ENCODE measurements at places on chromosomes 3 and 15.

DNA sequence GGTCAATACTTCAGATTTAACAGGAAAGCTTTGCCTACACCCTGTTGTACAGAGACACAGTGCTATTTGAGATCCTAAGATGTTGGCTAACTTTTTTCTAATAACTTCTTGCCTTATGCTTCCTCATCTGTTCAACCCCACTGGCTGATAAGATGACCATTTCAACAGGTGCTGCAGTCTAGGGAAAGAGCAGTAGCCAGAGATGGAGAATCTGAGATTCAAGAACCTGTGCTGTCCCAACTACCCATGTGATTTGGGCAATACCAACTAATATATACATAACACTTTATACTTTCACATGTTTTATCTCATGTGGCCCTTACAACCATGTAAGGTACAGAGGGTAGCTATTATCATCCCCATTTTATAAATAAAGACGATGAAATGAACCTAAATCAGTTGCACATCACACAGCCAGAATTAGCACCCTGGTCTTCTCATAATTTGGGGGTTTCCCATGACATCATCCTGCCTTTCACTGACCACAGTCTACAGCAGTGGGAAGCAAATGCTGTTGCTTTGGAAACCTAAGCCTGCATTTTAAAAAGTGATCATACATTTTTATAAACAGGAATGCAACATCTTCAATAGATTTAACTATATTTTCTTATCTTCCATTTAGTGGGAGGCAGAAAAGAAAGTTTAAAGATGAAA, 9.7 kb downstream of the TTC23 start:
- DNase-seq = no peak

GRCh38 chr15:29043736-29044502, 158.1 kb downstream of the APBA2 start:
- peak; percentile 42 for DNase-seq

GRCh38 chr3:185069037-185070030, 83.5 kb downstream of the C3orf70 start:
- DNase-seq = no peak

DNA sequence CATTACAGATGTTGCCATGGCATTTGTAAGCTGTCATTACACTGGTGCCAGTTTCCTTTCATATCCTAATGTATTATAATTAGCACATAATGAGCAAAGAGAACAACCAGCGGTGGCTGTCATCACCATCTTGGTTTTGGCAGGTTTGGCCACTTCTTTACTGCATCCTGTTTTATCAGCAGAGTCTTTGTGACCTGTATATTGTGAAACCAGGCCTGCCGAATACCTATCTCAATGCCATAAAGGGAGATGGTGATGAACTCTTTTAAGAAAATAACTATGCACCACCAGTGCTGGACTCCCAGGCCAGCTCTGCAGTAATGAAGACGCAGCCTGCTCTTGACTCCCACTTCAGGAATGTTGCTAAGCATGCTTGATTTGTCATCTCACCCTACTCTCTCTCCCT, 458.1 kb upstream of the NR2F2 start:
- no peak for DNase-seq

- DNase-seq = no peak
Observed at GRCh38 chr3:29452934-29453283, 172.0 kb downstream of the RBMS3 start.

GRCh38 chr3:10599444-10599843, 94.1 kb upstream of the ATP2B2 start:
- DNase-seq = no peak

- no peak for DNase-seq
Observed at GRCh38 chr3:129195731-129196256, 12.1 kb upstream of the CNBP start.

- no peak for DNase-seq
Observed at GRCh38 chr15:101296418-101297405, 1.7 kb upstream of the SNRPA1 start.

- DNase-seq = no peak
Observed at GRCh38 chr15:85879334-85880163, 84.8 kb upstream of the KLHL25 start.

GRCh38 chr3:185734725-185735096, 90.1 kb downstream of the IGF2BP2 start:
- DNase-seq = no peak

GRCh38 chr3:107421170-107421792, 44.0 kb downstream of the CCDC54 start:
- DNase-seq = peak; percentile 79

DNA sequence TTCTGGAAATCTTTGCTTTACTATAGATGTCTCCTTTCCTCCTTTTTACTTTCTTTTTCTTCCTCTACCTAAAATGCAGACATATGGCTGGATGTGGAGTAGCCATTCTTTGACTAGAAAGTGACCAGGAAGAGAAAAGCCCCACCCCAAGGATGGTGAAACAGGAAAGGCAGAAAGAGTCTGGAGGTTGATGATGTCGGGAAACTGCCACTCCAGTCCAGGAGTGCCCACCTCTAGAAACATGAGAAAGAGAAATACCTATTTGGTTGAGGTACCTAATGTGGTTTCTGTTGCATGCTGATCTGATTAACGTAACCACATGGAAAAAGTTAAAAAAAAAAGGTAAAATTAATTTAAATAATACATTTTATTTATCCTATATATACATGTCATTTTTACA, 55.2 kb upstream of the SSR3 start:
- no peak for DNase-seq

DNA sequence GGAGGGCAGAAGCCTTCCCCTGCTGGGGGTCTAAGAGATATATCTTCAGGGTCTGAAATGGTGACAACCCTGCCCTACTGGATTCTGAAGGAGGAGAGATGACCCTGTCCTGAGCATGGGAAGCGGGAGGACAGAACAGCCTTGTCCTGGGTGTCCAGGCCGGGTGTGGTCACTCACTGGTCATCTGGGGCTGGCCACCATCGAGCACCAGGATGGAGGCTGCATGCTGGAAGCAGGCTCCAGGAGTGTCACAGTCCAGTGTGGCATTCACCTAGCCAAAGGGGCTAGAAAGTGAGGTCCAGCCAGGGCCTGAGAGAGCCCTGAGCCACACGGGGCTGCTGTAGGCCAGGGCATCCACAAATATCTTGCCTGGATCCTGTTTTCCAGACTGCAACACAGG, 5.2 kb downstream of the CDHR4 start:
- no peak for DNase-seq

GRCh38 chr3:68889328-68889727, 43.0 kb downstream of the TAFA4 start:
- no peak for DNase-seq

- no peak for DNase-seq
Observed at GRCh38 chr15:85128621-85129020, 147.0 kb downstream of the PDE8A start.

- no peak for DNase-seq
Observed at GRCh38 chr15:79977431-79978054, 6.5 kb upstream of the BCL2A1 start.

- DNase-seq = no peak
Observed at GRCh38 chr3:16284633-16285032, 19.6 kb downstream of the OXNAD1 start.

GRCh38 chr3:178310949-178311348, 225.3 kb upstream of the KCNMB2 start:
- DNase-seq = peak; percentile 88

DNA sequence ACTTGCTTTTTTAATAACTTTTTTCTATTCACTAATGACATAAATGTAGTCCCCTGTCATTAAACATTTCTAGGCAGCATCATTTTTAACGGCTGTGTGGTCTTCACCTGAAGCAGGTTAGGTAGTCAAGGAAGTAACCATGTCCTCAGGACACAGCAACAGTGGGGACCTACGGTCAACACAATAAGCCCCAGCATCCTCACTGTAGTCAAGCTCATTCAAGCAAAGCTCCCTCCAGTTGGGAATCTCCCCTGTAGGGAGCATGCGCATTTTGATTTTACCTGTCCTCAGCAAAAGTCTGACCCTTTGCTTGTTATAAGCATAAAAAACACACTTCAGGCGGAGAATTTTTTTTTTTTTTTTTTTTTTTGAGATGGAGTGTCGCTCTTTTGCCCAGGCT, 151.4 kb downstream of the SHQ1 start:
- no peak for DNase-seq

DNA sequence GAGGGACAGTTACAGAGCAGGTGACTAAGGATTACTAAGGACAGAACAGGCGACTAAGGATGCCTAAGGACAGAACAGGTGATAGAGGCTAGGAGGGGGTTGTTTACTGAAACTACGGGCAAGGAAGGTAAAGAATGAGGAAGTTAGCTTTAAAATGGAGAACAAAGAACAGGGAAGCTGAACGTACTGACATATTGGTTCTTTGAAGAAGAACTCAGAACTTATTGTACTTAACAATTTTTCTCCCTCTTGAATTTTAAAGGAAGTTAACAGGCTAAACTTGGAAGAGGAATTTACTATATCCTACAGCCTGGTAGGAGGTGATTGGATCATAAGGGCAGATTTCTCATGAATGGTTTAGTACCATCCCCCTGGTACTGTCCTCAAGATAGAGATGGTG, 290.2 kb downstream of the SHQ1 start:
- no peak for DNase-seq

GRCh38 chr3:117549716-117550115, 840.1 kb downstream of the TUSC7 start:
- no peak for DNase-seq

- no peak for DNase-seq
Observed at GRCh38 chr15:42193383-42193782, 14.7 kb downstream of the VPS39 start.

- no peak for DNase-seq
Observed at GRCh38 chr3:19540464-19540863, 392.2 kb downstream of the KCNH8 start.

GRCh38 chr3:63303238-63303637, 25.1 kb downstream of the SYNPR start:
- no peak for DNase-seq

DNA sequence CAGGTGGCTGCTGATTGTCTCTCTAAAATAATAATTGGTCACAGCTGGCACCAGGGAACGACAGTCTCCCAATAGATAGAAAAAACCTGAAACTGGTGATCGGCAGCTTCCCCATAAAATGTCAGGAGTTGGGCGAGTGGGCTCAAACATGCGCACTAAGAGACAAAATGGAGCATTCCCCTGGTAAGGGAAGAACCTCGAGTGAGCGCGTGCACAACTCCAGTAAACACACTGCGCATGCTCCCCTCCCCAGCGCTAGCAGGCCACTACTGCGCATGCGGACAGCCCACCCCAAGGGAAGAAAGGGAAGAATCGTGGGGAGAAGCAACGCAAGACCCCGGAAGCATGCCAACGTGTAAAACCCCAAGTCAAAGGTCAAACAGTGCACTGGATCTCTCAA, 7.7 kb upstream of the STARD5 start:
- no peak for DNase-seq

DNA sequence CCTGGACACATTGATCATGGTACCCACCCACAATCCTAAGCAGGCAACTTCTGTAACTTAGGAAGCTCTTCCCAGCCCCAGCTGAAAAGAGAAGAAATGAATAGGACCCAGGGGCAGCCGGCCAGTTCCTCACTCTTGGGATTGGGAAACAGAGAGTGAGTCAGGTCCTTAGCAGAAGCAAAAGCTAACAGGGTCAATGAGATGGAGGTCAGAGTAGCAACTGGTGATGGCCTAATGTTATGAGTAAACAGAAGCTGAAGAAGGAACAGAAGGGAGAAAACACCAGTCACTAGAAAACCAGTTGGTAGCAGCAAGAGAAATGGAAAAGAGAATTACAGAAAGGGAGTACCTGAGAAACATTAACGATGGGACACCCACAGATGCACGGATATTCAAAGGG, 20.0 kb downstream of the RIOX2 start:
- DNase-seq = no peak

- DNase-seq = no peak
Observed at GRCh38 chr15:88987934-88988671, 74.9 kb upstream of the MFGE8 start.

DNA sequence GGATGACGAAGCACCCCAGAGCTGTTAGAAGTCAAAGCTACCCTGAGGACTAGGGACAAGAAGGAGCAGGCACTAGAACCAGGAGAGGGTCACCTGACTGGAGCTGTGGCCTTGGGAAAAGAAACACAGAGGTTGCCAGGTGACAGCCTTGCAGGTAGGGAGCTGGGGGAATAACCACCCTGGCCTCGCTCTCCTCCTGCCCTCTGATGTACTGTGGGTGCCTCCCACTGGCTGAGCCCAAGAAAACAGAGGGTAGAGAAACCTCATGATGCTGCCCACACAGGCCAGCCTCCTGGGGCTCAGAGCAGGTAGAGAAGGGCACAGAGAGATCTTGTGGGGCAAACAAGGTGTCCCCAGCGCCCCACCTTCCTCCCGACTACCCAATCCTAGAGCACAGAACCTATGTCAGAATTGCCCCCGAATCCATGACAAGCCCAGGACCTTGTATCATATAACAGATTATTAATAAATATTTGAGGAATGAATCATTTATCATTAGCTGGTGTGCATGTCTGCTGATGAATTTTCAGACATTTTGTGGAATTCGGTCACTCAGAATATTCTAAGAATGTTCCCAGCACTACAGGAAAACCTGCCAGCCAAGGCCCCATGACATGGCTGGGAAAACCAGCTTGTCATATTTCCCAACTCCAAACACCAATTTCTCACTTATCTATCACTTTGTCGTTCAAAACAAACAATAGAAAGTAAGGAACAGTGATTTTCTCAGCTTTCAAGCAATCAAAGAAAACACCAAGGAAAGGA, 59.8 kb upstream of the MEX3B start:
- DNase-seq = no peak

DNA sequence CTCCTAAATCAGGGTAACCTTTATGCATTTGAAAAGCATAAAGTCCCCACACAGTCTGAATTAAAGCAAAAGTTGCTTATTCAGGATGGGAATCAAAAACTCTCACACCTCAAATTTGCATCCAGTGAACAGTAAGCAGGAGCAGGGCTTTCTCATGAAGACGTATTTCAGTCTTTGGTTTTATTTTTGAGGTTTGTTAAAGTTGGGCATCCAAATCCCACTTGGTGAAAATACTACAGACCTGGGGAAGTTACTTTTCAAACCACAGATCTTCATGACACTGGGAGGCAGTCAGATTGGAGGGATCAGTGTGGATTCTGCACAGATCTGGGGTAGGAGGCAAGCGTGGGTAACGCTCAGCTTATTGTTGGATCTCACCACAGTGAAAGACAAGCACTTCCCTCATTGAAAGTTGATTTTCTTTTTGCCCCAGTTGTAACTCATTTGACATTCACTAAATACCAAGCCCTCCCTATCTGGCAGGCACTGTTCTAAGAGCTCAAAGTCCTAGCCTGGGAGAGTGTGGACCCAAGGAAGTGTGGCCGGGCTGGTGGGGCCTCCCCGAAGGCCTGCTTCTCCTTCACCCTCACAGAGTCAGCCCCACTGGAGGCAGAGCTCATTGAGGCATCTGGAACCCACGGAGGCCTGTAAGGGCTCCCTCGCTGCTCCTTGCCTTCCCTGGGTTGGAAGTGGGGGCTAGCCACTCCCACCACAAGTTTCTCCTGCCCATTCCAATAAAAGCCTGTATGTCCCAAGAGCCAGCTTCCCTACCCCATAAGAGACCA, 783 bp upstream of the ISG20 start:
- no peak for DNase-seq

DNA sequence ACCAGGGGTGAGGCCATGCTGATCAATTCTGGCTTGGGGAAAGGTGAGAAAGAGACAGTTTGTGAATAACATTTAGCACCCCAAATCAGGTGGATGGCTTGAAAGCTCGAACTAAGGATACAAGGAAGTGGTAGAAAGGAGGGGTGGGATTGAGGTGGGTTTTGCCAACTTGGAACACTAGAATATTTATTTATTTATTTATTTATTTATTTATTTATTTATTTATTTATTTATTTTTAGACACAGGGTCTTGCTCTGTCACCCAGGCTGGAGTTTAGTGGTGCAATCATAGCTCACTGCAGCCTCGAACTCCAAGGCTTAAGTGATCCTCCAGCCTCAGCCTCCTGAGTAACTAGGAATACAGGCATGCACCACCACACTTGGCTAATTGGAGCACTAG, 31.0 kb upstream of the THSD4 start:
- DNase-seq = no peak
